ENCODE measurements at places on chromosomes 7 and 10.

DNA sequence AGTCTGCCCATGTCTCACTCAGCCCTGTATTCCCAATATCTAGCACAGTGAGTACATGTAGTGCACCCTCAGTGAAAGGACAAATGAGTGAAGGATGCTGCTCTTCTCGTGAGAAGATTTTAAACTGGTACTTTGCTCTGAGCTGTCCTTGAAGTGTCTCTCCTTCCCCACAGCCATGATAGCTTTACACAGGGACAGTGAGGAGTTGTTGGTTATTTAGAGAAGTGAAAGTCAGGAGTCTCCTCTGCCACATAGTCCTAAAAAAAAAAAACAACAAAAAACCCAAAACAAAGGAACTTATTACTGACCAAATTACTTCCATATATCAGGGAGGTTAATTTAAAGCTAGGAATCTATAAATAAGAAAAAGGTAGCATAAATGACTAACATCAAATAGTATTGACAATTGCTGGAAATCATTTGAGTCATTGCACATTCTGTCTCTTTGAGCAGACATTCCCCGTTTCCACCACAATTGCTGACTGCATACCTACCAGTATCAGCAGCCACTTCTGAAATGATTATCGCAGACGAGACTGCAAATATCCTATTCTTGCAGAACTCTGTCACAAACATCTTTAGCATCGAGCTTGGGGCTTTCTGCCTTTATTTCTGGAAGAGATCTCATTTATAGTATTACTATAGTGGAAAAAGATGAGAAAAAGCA lies 202.1 kb downstream of the PTEN start:
- DNase-seq, result no peak
- H3K4me1 ChIP-seq, result peaks cover 95% of the 10 kb centered on the region
- no peaks in the 10 kb centered on the region for H3K36me3 ChIP-seq
- H3K27me3 ChIP-seq, result no peaks in the 10 kb centered on the region

GRCh38 chr10:19488592-19489280 lies 327.5 kb upstream of the PLXDC2 start:
- peaks cover 3% of the 10 kb centered on the region for H3K4me1 ChIP-seq
- DNase-seq, result no peak
- no peaks in the 10 kb centered on the region for H3K27me3 ChIP-seq

DNA sequence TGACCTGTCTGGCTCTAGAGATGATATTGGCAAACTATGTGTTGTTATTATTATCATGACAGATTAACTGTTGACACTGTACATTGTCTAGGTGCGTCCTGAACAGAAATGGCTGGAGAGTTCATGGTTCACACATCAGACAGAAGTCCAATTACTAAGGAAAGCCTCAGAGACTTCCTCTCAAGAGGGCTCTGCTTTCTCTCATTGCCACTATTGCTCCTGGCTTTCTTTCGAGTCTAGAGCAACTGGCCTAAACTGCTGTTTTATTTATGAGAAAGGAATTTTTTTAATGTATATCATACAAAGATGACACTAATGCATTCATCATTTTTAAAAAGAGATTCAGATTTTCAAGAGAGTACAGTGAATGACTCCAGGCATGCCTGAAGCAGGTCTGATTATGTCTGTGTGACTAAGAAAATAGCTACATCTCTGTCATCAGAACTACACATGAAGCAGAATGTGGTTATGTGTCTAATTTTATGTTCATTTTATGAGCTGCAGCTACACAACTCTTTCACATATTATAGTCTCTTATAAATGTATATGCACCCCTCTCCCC lies 30.4 kb downstream of the NRCAM start:
- H3K36me3 ChIP-seq, result no peaks in the 10 kb centered on the region
- no peak overlapping the region for H3K27ac ChIP-seq
- H3K27me3 ChIP-seq, result peaks cover 25% of the 10 kb centered on the region
- no peak overlapping the region for H3K4me3 ChIP-seq
- no peak for DNase-seq

DNA sequence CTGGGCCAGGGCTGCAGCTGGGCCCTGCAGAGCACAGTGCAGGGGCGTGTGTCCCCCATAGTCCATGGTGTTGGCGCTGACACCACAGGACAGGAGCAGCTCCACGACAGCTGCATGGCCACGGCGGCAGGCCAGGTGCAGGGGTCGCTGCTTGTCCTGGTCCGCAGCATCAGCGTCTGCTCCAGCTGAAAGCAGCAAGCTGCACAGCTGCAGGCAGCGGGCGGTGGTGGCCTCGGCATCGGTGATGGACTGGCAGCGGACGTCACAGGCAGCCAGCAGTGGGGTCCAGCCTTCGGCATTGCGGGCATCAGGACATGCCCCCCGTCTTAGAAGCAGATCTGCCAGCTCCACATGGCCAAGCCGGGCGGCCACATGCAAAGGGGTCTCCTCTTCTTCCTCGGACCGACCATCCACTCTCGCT lies 6.0 kb downstream of the ASB10 start:
- H3K4me3 ChIP-seq, result no peak overlapping the region
- H3K36me3 ChIP-seq, result no peaks in the 10 kb centered on the region
- H3K27ac ChIP-seq, result no peak overlapping the region
- no peaks in the 10 kb centered on the region for H3K4me1 ChIP-seq
- peak; percentile 6 for DNase-seq

GRCh38 chr7:75624134-75624832 lies 114.5 kb downstream of the HIP1 start:
- no peaks in the 10 kb centered on the region for H3K27me3 ChIP-seq
- peaks cover 47% of the 10 kb centered on the region for H3K4me1 ChIP-seq
- no peak for DNase-seq
- H3K36me3 ChIP-seq, result peaks cover 6% of the 10 kb centered on the region

- no peaks in the 10 kb centered on the region for H3K4me1 ChIP-seq
- DNase-seq, result no peak
- no peak overlapping the region for H3K27ac ChIP-seq
- H3K4me3 ChIP-seq, result no peak overlapping the region
- H3K27me3 ChIP-seq, result no peaks in the 10 kb centered on the region
These were observed 1126.1 kb upstream of the LRRN3 start for GRCh38 chr7:109964780-109965179.

DNA sequence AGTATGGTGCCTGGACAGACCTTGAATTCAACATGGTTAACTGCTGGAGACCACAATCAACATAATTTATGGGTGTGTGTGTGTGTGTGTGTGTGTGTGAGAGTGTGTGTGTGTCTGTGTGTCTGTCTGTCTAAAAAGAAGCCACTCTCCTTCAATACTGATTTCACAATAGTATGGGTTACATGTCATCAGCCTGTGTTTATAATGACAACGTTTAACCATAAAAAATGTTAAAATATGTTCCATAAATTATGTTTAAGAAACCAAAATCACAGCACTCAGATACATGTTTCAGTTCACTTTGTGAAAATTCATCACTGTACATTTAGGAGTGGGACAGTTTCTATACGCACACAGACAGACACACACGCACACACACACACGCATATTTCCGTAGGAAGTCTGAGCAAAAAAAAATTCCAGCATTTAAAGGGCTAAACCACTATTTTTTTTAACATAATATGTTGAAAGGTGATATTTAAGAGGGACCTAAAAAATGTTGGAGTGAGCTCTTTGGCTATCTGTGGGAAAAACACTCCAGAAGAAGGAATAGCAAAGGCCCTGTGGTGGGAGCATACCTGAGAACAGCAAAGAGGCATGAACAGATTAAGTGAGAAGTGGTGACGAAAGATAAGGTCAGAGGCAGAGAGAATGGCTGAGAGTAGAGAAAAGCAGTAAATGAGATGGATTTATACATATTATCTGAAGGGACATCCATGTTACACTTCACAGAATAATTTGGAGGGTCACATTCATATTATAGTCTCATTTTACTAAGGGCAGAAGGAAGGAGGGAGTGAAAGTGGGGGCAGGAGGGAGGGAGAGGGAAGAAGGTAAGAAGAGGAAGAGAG lies 10.9 kb downstream of the PDZD8 start:
- no peaks in the 10 kb centered on the region for H3K27me3 ChIP-seq
- no peak overlapping the region for H3K4me3 ChIP-seq
- H3K4me1 ChIP-seq, result peaks cover 38% of the 10 kb centered on the region
- H3K36me3 ChIP-seq, result no peaks in the 10 kb centered on the region
- no peak for DNase-seq

GRCh38 chr7:99386584-99387238 lies 12.2 kb downstream of the ARPC1B start:
- peaks cover 64% of the 10 kb centered on the region for H3K36me3 ChIP-seq
- H3K4me3 ChIP-seq, result no peak overlapping the region
- no peaks in the 10 kb centered on the region for H3K27me3 ChIP-seq
- peak overlapping the region; percentile 59 for H3K27ac ChIP-seq

GRCh38 chr10:97188261-97188711 lies 2.5 kb upstream of the SLIT1 start:
- peaks cover 11% of the 10 kb centered on the region for H3K4me1 ChIP-seq
- H3K27me3 ChIP-seq, result peaks cover 64% of the 10 kb centered on the region
- no peaks in the 10 kb centered on the region for H3K36me3 ChIP-seq
- DNase-seq, result no peak

GRCh38 chr10:88791924-88792323 lies 10.6 kb upstream of the LIPM start:
- H3K27me3 ChIP-seq, result no peaks in the 10 kb centered on the region
- H3K27ac ChIP-seq, result no peak overlapping the region
- DNase-seq, result no peak

- H3K4me1 ChIP-seq, result no peaks in the 10 kb centered on the region
- H3K4me3 ChIP-seq, result no peak overlapping the region
- DNase-seq, result no peak
- H3K27me3 ChIP-seq, result no peaks in the 10 kb centered on the region
- no peak overlapping the region for H3K27ac ChIP-seq
These were observed 4.6 kb downstream of the SPAM1 start for GRCh38 chr7:123929655-123930054.

GRCh38 chr10:11397980-11398580 lies 213.4 kb downstream of the USP6NL start:
- H3K27me3 ChIP-seq, result no peaks in the 10 kb centered on the region
- H3K36me3 ChIP-seq, result no peaks in the 10 kb centered on the region
- DNase-seq, result no peak
- peaks cover 22% of the 10 kb centered on the region for H3K4me1 ChIP-seq
- H3K4me3 ChIP-seq, result no peak overlapping the region

- peaks cover 22% of the 10 kb centered on the region for H3K36me3 ChIP-seq
- no peaks in the 10 kb centered on the region for H3K27me3 ChIP-seq
- DNase-seq, result no peak
- H3K4me1 ChIP-seq, result no peaks in the 10 kb centered on the region
These were observed 13.2 kb downstream of the EPHA1 start for GRCh38 chr7:143395187-143396149.

GRCh38 chr10:116669832-116670644 lies 49.3 kb downstream of the PNLIPRP2 start:
- H3K36me3 ChIP-seq, result no peaks in the 10 kb centered on the region
- DNase-seq, result no peak
- H3K27me3 ChIP-seq, result peaks cover 8% of the 10 kb centered on the region
- no peaks in the 10 kb centered on the region for H3K4me1 ChIP-seq
- no peak overlapping the region for H3K27ac ChIP-seq

GRCh38 chr7:3200504-3200903 lies 100.5 kb upstream of the SDK1 start:
- no peaks in the 10 kb centered on the region for H3K36me3 ChIP-seq
- no peak overlapping the region for H3K4me3 ChIP-seq
- peaks cover 2% of the 10 kb centered on the region for H3K27me3 ChIP-seq
- DNase-seq, result no peak
- peaks cover 4% of the 10 kb centered on the region for H3K4me1 ChIP-seq

DNA sequence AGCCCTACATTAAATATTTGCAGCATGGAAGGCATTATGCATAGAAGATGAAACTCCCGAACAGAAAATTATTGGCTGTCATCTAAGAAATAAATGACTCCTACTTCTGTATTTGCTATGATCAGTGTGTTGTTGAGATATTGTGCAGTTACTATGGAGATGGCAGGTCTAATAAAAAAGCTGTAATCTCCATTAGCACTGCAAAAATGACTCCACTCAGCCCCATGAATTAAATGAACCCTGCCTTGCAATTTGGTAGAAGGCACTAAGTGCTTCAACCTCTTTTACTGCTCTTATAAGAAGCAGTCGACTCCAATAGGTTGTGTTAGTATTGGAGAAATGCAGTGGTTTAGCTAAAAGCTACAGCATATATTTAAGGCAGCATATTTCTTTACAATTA lies 290.0 kb upstream of the PHYHIPL start:
- no peaks in the 10 kb centered on the region for H3K27me3 ChIP-seq
- no peaks in the 10 kb centered on the region for H3K36me3 ChIP-seq
- no peak overlapping the region for H3K4me3 ChIP-seq
- no peak for DNase-seq

GRCh38 chr7:157690833-157691585 lies 354.2 kb downstream of the DNAJB6 start:
- no peak overlapping the region for H3K4me3 ChIP-seq
- no peaks in the 10 kb centered on the region for H3K36me3 ChIP-seq
- peaks cover 36% of the 10 kb centered on the region for H3K27me3 ChIP-seq
- H3K27ac ChIP-seq, result no peak overlapping the region
- peaks cover 7% of the 10 kb centered on the region for H3K4me1 ChIP-seq
- DNase-seq, result no peak

GRCh38 chr7:143415742-143416397 lies 7.2 kb upstream of the EPHA1 start:
- no peaks in the 10 kb centered on the region for H3K4me1 ChIP-seq
- H3K27me3 ChIP-seq, result peaks cover 39% of the 10 kb centered on the region
- no peak for DNase-seq

DNA sequence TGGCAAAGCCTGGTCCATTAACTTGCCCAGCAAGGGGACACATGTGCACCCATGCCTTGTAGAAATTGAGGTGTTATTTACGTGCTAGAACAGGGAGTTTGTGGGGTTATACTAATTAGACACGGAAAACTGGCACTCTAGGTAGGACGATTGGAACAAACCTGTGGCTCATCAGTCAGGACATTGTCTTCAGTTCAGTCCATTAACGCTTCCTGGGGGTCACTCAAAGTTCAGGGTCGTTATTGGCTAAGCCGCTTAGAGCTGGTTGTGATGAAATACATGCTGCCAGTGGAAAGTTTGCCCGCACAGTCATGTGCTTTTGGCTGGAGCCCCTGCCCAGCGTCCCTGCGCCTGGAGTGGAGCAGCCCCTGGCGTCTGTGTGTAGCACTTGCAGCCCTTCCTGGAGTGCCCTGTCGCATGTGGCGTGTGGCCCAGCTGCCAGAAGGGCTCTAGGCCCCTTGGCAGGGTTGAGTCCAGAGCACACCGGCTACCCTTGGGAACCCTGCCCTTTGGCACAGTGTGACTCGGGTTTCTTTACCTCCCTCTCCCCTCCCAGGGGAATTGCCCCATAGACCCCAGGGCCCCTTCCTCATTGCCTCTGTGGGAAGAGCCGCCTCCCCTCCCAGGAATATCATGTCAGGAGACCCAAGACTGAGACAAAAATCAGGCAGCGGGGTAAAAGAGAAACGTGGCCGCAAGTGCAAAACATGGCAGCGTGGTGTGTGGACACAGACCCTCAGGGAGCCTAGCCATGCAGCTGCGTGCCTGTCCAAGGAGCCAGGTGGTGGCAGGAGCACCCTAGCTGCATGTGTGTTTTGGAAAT lies 9.8 kb downstream of the ZNF775 start:
- no peak overlapping the region for H3K4me3 ChIP-seq
- no peaks in the 10 kb centered on the region for H3K27me3 ChIP-seq
- DNase-seq, result no peak
- peaks cover 4% of the 10 kb centered on the region for H3K36me3 ChIP-seq

DNA sequence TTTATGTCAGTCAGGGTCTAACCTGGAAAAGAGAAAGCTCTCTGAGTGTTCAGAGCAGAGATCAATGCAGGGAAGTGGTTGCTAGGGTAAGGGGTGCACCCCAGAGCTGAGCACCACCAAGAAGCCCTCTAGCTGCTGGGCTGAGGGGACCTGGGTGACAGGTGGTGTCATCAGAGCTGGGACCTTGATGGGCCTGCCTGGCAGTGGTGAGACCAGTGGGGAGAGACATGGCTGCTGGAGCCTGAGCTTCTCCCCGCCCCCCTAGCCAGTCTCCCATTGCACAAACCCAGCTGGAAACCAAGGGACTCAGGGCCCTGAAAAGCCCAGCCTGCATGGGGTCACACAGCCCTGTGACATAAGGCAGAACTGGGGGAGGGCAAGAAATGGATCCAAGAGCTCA lies 49.1 kb upstream of the OSBPL3 start:
- H3K36me3 ChIP-seq, result no peaks in the 10 kb centered on the region
- no peak overlapping the region for H3K4me3 ChIP-seq
- no peak for DNase-seq
